ENCODE measurements at places on chromosomes 7 and 10. TPM values are rescaled to one million over a fixed set of nuclear protein-coding genes. Genes with fewer than 3 reads are reported as not detected.

DNA sequence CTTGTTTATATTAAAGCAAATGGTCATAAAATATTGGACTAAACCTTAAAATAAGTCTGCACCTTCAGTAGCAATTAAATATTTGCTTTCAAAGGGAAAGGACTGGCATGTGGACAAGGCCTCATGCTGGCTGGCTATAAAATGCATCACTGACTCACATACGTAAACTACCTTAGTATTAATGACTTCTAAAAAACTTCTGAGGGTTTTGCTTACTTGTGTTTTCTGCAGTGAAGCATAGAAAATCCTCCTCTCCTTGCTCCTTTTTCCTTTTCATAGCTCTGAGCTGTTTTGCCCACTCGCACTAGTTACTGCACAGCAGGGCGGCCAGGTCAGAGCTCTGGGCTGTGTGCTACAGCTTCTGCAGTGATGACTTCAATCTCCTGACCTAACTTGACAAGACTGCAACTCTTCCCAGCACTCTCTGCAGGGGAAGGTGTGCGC lies 82.3 kb downstream of the CUL2 start:
- peak; percentile 5 for DNase-seq

- DNase-seq = no peak
Measured at GRCh38 chr10:72087969-72088888, at the start of gene SPOCK2. Gene SPOCK2, minus strand, starts transcription at chr10:72088551. Its CDS starts 223 bp downstream, at chr10:72088328.

GRCh38 chr7:19215412-19215811 lies 70.2 kb upstream of the FERD3L start:
- peak; percentile 84 for DNase-seq

DNA sequence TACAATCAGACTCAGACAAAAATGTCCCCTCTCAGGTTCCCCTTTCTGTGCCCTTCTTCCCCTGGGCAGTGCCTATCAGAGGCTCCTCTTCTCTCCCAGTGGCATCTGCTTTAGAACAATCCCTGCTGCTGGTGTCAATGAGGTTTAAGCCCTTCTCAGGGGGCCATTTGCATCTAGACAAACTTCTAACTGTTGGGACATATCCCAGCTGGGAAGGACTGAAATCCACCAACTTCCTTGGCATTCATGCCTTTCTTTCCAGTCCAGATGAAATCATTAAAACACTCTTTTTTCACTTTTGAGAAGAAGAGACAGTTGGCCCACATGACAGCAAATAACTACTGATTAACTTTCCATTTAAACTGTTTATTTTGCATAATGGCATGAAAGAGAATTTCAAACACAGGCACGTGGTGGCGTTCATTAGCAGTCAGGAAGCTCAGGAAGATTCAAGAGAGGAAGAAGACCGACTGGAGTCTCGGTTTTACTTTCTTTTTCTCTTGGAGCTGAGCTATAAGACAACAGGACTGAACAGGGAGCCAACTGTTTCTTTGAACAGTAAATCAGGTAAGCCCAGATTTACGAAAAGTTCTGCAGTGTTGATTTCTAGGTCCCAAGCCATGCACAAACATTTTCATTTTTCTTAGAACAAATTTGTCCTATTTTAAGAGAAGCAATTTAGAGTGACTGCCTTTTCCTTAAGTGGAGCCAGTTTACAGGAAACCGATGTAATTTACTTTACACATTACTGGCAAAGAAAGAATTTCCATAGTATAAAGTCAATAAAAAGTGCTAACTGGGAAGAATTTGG lies at the start of gene GIMAP2:
Gene GIMAP2 (plus strand): TSS at position 488 of the 811 bp plus-strand sequence. CDS start 1,354 bp downstream, outside the sequence.
- DNase-seq = peak; percentile 66

- DNase-seq = no peak
Measured at GRCh38 chr10:123578721-123579120, 87.4 kb upstream of the GPR26 start.

DNA sequence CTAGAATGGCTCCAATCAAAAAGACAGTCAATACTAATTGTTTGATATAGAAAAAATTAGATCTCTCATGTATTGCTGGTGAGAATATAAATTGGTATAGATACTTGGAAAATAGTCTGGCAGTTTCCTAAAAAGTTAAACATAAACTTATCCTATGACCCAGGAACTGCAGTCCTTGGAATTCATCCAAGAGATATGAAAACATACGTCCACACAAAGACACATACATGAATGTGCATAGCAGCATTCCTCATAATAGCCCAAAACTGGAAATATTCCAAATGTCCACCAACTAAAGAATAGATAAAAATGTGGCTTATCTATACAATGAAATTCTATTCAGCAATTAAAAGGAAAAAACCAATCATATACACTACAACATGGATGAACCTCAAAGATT lies 128.4 kb downstream of the ZFAND4 start:
- DNase-seq = no peak

DNA sequence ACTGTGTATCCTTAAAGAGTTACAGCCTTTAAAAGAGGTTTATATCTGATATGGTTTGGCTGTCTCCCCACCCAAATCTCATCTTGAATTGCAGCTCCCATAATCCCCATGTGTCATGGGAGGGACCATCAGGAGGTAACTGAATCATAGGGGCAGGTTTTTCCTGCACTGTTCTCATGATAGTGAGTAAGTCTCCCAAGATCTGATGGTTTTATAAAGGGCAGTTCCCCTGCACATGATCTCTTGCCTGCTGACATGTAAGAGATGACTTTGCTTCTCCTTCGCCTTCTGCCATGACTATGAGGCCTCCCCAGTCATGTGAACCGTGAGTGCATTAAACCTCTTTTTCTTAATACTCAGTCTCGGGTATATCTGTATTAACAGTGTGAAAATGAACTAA lies 9.7 kb downstream of the RTKN2 start:
- no peak for DNase-seq

- peak; percentile 3 for DNase-seq
Measured at GRCh38 chr10:19918794-19919193, 102.6 kb downstream of the PLXDC2 start.

GRCh38 chr10:70672165-70673042 lies at the start of gene ADAMTS14:
Gene ADAMTS14, plus strand, starts transcription at chr10:70672506. Its CDS starts 297 bp downstream, at chr10:70672803.
- DNase-seq = peak; percentile 35

- no peak for DNase-seq
Measured at GRCh38 chr7:50795831-50796230, 13.1 kb upstream of the GRB10 start.

- no peak for DNase-seq
Measured at GRCh38 chr7:112097524-112097923, 108.7 kb downstream of the DOCK4 start.

GRCh38 chr10:6692103-6692502 lies 112.0 kb upstream of the PRKCQ start:
- no peak for DNase-seq

- DNase-seq = no peak
Measured at GRCh38 chr10:43130770-43131171, 7.5 kb upstream of the CSGALNACT2 start.

DNA sequence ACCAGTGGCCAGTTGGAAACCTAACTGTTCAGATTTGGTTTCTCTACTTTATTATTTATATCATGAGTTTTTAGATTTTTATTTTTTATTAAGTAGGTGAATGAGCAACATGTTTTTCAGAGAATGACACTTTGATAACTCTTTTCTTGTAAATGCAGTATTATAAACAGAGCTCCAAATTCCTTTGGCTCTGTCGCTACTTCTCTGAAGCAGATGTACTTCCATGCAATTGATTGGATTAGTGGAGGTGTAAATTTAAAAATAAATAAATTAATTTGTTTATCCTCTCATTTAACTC lies 34.3 kb upstream of the ICA1 start:
- DNase-seq = no peak

DNA sequence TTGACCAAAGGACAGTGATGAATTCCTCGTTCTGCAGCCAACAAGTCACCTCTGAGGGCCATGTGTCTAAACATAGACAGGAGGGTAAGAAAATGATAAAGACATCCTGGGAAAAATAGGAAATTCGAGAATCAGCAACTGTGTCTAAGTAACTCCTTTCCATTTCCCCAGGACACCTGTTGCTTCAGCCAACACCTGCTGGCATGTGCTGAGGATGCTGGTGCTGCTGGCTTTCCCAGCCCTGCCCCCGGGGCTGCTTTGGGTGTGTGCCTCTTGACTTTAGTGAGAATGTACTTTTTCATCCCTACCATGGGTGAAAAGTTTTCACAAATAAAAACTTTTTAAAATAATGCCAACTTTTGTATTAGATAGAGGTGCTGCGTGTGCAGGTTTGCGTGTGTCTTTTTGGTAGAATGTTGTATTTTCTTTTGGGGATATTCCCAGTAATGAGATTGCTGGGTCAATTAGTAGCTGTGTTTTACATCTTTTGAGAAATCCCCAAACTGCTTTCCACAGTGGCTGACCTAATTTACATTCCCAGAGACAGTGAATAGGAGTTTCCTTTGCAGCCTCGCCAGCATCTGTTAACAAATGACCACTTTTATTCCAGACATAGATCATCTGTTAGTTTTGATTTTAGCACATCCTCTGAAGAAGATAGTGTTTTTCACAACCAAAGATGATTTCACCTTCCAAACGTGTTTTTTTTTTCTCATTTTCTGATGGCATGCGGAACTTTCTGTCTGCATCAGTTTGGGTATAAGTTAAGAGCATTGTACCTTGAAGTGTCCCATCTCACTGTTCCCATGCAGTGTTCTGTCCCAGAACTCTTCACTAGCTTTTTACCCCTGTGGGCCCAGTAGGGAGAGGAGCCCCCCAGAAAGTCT lies 104.2 kb upstream of the ACBD5 start:
- DNase-seq = no peak

DNA sequence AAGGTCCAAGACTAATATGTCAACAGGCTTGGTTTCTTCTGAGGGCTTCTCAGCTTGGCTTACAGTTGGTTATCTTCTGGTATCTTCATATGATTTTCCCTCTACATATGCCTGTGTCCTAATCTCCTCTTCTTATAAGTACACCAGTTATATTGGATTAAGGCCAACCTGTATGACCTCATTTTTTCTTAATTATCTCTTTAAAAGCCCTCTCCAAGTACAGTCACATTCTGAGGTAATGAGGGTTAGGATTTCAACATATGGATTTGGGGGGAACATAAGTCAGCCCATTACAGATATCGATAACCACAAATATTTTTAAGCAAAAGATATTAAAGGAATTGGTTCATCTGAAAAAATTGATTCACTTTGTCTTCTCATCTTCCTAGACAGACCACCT lies 49.2 kb downstream of the IQUB start:
- no peak for DNase-seq

DNA sequence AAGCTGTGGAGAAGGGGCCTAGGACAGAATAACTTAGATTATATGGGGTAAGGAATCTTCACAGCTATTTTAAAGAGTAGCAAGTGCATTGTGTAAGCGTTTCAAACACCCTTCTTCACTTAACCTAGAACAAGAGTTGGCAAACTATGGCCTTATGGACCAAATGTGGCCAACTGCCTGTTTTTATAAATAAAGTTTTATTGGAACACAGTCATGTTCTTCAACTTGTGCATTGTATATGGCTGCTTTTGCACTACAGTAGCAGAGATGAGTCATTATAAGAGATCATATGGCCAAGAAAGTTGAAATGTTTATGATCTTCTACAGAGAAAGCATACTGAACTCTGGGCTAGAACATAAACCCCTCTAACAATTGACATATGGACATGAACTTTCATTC lies 187.8 kb downstream of the ETV1 start:
- DNase-seq = no peak

DNA sequence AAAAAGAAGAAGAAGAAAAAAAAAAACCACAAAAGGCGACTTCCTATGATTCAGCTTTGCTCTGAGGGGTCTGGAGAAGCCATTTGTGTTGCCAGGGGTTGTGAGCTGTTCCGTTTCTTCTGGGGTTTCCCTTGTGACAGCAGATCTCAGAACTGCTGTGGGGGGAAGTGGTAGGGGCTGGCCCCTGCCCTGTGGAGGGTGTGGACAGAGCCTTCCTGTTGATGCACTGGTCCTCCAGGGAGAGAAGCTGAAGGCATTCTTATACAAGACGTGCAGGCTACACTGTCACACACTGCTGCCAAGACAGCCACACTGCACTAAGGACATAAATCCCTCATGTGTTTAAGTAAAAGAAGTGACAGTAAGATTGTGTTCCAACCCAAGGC lies 17.3 kb upstream of the CSGALNACT2 start:
- no peak for DNase-seq

- DNase-seq = no peak
Measured at GRCh38 chr10:33798754-33799153, 464.3 kb upstream of the NRP1 start.

DNA sequence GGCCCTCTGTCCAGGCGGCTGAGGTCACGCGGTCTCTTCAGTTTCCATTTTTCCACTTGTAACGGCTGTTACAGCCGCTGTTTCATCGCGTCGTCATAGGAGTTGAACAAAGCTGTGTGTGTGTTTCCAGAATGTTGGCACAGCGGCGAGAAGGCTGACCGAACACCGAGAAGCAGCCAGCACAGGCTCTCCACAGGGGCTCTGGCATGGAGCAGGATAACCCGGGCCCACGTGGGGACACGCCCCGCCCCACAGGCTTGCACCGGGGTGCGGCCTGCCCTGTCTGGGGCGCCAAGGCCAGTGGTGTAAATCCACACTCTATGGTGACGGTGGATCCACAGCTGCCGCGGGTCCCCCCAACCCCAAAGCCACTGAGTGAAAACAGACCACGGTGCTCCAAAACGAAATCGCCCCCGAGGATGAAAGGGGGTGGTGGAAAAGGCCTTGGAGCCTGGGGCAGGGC lies 448.2 kb downstream of the DNAJB6 start:
- DNase-seq = no peak

GRCh38 chr7:94971051-94971867 lies 63.9 kb downstream of the PPP1R9A start:
- no peak for DNase-seq

- DNase-seq = no peak
Measured at GRCh38 chr7:41459183-41459582, 243.7 kb downstream of the INHBA start.

GRCh38 chr7:99126921-99127553 lies 16.9 kb downstream of the SMURF1 start:
- no peak for DNase-seq

GRCh38 chr10:110533149-110533548 lies 34.3 kb upstream of the SMC3 start:
- DNase-seq = no peak

DNA sequence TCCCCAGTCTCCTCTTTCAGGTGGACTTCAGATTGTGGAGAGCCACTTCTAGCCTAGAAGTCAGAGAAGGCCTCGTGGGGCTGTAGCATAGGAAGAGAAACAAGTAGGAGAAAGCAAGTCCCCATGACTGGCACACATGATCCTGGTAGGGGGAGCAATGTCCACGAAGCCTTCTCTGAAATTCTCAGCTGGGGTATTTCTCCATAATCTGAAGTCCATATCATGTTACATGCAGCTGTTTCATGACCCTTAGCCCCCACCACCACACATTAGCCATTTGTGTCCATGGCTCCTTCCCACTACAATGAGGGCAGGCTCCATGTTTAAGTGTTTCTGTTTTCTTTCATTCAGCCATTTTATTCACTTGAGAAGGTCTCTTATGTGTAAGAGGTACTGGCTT lies 43.2 kb downstream of the LAMB4 start:
- DNase-seq = no peak

Gene IGF2BP3
- total RNA-seq = 110 TPM

Gene MET
- total RNA-seq = 67.7 TPM

Gene EN2
- 0.29 TPM for total RNA-seq

Gene PRKG1
- total RNA-seq = 3.4 TPM

Gene SPRN
- total RNA-seq = not detected

Gene ATP5F1C
- 437 TPM for total RNA-seq

Gene HTR5A
- total RNA-seq = not detected

Gene SMO
- total RNA-seq = 15.5 TPM

Gene PAX4
- not detected for total RNA-seq

Gene WDFY4
- not detected for total RNA-seq

Gene AFAP1L2
- 1.3 TPM for total RNA-seq

All from H4 (cell line).